ENCODE measurements at places on chromosomes 16 and 17. TPM values are rescaled to one million over a fixed set of nuclear protein-coding genes. Genes with fewer than 3 reads are reported as not detected.
A peak's percentile ranks its signal among the peaks of the same experiment; 100 is the strongest.

DNA sequence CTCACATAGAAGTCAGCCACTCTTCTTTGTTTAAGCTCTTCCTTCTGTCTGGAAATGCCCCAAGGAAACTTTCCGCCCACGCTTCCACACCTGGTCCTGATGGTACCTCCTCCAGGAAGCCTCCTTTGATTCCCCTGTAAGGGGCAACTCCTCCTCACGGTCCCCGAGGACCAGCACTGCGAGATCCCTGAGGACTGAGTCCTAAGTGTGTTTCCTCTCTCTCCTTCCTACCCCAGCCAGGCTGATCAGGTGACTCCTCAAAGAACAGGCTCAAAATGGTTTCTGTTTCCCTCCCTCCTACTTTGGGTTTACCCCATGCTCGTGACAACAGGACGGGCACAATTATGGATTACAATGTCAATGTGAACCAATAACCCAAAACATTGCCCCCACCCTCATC is 63.0 kb upstream of the MED9 start:
- DNase-seq = no peak

Gene DNAI2
- not detected for polyA plus RNA-seq

DNA sequence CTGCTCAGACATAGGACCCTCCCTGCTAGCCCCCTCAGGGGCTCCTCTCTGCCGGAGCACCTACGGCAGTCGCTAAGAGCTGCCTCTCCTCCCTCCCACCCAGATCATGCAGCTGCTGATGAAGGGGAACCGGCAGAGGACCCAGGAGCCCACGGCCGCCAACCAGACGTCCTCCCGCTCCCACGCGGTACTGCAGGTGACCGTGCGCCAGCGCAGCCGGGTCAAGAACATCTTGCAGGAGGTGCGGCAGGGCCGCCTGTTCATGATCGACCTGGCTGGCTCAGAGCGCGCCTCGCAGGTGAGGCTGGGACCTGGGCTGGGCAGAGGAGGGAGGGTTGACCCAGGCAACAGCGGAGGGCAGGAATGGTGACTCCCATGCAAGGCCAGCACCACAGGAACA is 17.0 kb downstream of the BTBD17 start:
- DNase-seq = no peak

Gene ALOX15B
- not detected for polyA plus RNA-seq

GRCh38 chr16:77801817-77802216 is 13.5 kb downstream of the VAT1L start:
- DNase-seq = no peak

- no peak for DNase-seq
Observed at GRCh38 chr17:75693500-75694481, 26.7 kb downstream of the SAP30BP start.

DNA sequence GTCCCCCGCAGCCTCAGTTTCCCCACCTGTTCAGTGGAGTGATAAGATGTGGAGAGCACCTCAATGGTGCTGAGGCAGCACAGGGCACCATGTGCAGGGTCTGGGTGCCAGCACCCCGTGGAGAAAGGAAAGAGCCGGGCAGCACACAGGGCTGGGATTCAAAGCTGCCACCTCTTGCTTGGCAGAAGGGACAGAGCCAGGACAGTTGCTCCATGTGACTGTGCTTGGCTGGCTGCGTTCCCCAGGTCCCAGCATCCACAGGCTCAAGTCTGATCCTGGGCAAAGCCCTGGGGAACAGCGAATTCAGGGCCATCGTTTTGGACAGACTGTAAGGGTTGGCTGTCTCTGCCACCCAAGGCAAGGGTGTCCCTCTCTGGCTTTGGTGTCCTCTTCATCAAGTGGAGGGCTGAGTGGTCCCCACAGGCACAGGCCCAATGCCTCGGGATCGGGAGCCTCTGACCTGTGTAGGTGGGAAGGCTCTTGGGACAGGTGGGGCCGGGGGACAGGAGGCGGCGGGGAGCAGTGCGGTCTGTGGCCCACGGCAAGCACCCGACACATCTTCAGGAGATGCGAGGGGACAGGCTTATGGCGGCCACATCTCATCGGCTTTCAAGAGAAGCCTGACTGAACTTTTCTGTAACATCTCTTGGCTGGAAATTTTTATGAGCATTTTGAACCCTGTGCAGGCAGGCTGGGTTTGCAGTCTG is 8.5 kb downstream of the ZNF469 start:
- DNase-seq = no peak

DNA sequence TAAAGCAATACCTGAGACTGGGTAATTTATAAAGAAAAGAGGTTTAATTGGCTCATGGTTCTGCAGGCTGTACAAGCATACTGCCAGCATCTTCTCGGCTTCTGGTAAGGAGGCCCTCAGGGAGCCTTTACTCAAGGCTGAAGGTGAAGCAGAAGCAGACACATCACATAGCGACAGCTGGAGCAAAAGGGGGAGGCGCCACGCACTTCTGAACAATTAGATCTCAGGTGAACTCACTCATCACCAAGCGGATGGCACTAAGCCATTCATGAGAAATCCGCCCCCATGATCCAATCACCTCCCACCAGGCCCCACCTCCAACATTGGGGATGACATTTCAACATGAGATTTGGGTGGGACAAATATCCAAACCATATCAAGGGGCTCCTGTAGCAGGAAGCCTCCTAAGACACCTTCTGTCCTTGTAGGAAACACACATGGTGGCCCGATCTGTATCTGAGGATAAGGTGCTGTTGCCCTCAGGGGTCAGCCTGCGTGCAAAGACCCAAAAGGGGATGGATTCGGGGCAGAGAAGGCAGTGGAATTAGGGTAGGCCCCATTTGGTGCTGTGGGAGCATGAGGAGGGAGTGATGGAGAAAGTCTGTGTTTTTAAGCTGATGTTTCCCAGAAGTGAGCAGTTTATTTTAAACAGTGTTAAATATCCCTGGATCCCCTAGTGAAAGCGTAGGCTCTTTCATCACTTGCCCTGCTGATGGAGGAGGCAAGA is 23.0 kb downstream of the IL21R start:
- no peak for DNase-seq

DNA sequence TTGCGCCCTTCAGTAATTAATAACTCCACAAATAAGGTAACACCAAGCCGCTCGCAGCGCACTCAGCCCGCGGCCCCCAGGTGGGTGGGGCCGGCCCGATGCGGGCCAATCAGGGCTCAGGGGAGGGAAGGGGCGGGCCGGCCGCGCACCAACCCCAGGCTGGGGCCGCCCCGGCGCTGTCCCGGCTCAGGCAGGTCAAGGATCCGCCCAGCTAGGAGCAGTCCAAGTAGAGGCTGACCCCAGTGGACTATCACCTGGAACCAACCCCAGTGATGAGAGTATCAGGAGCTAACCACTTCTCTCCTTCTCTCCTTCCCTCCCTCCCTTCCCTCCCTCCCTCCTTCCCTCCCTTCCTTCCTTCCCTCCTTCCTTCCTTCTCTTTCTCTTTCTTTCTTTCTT is 110.8 kb downstream of the C16orf78 start:
- no peak for DNase-seq

DNA sequence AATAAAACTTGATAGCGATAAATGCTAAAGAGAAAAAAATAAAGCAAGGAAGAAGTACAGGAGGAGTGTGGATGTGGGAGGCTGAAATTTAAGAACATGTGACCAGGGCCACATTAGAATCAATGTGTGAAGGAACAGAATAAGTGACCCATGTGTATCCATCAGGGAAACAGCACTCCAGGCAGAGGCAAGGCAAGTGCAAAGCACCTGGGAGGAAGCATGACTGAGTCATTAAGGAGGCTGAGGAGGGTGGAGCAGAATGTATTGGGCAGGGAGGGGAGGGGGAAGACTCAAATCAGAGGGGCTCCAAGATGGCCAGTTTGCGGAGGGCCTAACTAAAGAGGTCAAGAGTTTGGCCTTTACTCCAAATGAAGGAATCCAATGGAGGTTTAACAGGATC is 8.0 kb downstream of the CDR2 start:
- DNase-seq = no peak

GRCh38 chr16:90008708-90009145 is 10.5 kb downstream of the DBNDD1 start:
- DNase-seq = no peak

- DNase-seq = peak; percentile 43
Observed at GRCh38 chr16:12062343-12063003, 85.9 kb downstream of the SNX29 start.

Gene SF3B3
- 139 TPM for polyA plus RNA-seq

DNA sequence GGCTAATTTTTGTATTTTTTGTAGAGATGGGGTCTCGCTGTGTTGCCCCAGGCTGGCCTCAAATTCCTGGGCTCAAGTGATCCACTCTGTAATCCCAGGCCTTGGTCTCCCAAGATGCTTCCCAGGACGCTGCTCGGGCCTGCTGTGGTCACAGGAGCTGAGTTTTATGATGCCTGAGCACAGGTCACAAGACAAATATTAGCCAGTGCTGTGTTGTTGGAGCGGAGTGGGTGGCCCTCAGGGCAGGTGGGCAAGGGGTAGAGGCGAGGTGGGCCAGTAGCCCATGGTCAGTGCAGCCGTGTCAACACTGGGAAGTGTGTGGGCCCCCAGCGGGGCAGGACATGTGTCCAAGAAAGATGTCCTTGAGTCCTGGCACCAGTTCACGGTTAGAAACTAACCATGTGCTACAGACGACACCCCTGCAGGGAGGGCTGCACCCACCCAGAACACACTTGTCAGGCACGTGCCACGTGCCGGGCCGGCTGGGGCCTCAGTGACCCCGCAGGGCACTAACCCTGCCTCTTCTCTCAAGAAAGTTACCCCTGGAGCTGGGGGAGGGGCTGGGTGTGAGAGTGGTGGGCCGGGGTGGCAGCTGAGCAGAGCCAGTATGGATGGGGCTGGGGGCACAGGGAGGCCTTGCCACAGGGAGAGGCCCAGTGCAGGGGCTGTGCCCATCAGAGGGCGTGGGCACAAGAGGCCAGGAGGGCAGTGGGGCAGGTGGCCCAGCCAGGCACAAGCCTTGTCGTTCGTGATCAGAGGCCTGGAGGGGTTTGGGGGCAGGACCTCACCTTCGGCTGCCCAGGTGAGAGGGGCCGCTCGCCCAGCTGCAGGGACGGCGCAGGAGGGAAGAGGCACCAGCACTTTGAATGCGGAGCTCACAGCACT is 103.1 kb upstream of the CHMP6 start:
- no peak for DNase-seq

Gene IGFALS
- polyA plus RNA-seq = not detected

DNA sequence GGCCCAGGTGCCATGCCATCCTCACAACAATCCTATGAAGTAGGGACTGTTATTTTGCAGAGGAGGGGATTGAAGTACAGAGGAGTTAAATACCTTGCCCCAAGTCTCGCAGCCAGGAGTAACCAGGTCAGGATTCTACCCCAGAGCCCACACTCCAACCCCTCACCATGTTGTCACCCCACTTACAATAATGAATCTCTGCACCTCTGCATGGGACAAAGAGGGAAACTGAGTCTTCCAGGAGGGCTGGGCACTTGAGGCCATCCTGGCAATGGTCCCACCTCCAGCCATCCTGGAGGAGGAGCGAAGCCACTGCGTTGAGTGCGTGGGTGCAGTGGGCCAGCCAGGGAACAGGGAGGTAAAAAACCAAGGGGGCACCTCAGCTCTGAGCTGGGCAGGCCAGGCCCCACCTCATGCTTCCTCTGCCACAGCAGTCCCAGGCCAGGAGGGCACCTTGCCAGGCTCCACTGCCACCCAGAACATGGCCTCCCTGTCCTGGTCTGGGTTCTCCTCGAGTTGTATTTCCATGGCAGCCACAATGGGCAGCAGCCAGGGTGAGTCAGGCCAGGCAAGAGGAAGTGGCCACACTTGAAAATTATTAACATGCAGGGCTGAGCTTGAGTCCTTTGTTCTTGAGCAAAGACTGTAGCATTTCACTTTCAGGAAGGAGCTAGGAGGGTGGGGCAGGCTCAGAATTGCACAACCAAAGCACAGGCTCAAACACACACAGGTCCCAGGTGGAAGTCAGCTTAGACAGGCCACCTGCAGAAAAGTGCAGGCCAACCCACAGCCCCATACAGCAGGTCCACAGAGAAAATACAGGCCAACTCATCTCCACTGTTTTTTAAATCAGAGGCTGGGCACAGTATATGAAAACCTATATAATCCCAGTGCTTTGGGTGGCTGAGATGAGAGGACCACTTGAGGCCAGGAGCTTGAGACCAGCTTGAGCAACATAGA is 52.1 kb downstream of the CUEDC1 start:
- DNase-seq = no peak

Gene CACNG3
- polyA plus RNA-seq = not detected

GRCh38 chr16:67767953-67768352 is 38.4 kb downstream of the RANBP10 start:
- DNase-seq = peak; percentile 39

DNA sequence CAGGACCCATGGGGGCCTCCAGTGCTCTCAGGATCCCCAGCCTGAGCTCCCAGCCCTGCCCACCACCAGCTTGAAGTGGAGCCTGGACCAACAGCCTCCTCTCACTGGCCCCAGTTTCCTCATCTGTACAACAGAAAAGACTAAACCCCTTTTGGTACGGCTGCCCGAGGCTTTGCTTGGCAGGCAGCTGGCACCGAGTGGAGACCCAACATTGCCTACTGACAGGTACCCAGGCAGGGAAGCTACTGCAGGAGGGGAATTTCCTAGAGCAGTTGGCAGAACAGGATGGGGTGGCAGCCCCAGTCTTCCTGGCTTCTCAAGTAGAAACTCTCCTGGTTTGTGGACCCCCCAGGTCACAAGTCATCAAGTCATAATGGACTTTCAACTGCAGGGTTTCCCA is 14.2 kb downstream of the SREBF1 start:
- DNase-seq = no peak

Gene CA5A
- not detected for polyA plus RNA-seq

- DNase-seq = no peak
Observed at GRCh38 chr16:77955127-77955526, 67.2 kb upstream of the CLEC3A start.

DNA sequence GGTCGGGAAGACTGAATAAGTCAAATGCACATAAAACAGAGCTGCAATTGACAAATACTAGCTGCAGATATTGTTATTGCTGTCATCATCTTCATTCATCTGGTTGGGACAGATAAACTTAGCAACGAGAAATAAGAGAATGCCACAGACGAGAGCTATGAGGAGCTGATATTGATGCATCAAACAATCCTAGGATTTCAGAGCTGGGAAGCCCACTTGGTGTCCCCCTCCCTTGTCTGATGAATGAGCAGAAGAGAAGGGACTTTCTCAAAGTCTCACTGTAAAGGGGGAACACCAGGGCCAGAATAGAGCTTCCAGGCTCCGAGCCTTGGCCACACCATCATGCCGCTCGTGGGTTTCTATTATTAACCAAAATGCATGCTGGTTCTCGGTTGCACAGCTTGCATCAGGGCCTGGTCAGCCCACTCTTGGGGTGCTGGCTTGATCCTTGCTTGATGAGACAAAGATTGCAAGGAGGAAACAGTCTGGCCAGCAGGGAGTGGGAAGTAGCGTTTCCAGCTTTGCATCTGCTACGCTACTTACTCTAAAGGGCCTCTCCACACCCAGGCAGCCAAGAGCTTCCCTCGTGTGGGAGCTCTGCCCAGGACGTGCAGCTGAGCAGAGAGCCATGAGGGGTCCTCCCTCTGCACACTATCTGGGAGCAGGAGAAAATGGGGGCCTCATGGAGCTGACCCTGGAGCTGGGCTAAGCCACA is 28.4 kb upstream of the EMP2 start:
- no peak for DNase-seq

Gene OTOP2
- not detected for polyA plus RNA-seq

Gene TACO1
- 23.2 TPM for polyA plus RNA-seq

Gene AOC2
- polyA plus RNA-seq = 0.16 TPM

Gene RHBDL1
- 1.7 TPM for polyA plus RNA-seq

GRCh38 chr17:77425791-77426641 is 285.2 kb downstream of the SEC14L1 start:
- peak; percentile 67 for DNase-seq

Gene TBC1D16
- polyA plus RNA-seq = 14.7 TPM

Gene TMC5
- not detected for polyA plus RNA-seq

Gene KCNH6
- polyA plus RNA-seq = 0.04 TPM

All from AG04450 (cell line).